ENCODE measurements at places on chromosomes 1 and 21.

GRCh38 chr1:36642802-36643201, 160.1 kb upstream of the CSF3R start:
- no peak for DNase-seq

DNA sequence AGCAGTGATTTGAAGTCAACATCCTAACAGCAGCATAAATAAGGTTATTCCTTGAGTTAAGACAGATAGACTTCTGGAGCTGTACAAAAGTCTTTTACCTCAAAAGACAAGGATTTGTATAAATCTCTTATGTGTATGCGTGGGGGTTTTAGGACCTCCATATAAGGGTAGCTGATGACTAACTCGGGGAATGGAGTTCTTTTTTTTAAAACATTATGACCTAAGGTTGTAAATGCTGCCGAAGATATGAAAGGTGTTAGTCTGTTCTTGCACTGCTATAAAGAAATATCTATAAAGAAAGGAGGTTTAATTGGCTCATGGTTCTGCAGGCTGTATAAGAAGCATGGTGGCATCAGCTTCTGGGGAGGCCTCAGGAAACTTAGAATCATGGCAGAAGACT, 90.4 kb downstream of the EPB41 start:
- no peak for DNase-seq

DNA sequence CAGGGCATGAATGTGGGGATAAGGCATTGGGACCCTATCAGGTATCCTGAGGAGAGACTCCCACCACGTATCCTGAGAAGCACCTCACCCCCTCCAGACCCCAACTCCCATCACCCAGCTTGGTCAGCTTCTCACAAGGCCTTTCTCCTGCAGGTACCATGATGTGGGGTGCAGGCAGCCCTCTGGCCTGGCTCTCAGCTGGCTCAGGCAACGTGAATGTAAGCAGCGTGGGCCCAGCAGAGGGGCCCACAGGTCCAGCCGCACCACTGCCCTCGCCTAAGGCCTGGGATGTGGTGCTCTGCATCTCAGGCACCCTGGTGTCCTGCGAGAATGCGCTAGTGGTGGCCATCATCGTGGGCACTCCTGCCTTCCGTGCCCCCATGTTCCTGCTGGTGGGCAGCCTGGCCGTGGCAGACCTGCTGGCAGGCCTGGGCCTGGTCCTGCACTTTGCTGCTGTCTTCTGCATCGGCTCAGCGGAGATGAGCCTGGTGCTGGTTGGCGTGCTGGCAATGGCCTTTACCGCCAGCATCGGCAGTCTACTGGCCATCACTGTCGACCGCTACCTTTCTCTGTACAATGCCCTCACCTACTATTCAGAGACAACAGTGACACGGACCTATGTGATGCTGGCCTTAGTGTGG, 1.3 kb downstream of the GPR3 start:
- no peak for DNase-seq

- DNase-seq: no peak
Measured at GRCh38 chr1:29050166-29050565, 73.5 kb downstream of the TMEM200B start.

DNA sequence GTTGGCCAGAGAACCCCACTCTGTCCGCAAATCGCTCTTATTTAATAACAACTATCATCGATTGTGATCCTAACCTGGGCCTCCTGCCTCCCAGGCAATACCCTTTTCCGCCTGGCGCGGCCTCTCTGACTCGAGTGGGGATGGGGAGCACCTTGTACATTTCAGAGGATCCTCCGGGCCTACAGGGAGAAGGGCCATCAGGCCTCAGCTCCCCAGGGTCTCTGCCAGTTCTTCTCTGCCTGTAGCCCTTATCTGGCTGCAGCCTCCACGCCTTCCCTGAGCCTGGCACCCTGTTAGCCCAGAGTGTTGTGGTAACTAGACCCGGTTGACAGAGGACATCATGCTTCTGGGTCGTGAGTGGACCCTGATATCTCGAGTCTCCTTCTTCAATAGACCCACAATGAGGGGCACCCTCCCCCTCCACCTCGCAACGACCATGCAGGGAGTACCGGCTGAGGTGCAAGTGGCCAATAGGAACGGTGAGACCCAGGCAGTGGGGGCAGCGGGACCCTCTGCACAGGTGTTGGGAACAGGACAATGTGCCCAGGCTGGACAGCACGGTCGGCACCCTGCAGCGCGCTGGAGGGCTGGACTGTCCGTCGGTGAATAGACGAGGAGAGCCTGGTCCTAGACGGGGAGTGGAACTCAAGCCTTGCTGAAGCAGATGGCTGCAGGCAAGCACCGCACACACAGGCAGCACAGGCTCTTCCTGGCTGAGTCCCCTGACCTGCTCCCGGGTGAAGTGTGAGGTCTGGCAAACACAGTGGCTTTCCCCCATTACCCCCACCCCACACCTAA, 7.1 kb upstream of the CRYBG2 start:
- DNase-seq: no peak

DNA sequence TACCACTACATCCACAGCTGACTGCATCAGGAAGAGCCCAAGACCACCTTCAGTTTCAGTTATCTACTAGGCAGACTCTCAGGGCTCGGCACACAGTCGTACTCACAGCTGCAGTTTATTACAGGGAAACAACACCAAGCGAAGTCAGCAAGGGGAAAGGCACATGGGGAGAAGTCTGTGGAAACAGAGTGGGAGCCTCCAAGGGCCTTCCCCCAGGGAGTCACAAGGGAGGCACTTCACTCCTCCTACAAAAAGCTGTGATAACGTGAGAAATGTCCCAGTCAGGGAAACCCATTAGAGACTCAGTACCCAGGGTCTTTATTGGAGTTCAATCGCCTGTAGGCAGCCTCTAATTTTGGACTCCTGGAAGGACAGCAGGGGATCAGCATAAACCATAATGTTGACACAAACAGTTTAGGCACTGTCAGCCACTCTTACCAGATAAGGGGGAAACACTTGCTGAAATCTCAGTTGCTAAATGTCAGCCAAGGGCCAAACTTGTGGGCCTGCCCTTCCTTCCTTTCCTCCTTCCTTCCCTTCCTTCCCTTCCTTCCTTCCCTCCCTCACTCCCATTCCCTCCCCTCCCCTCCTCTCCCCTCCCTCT, 444.0 kb downstream of the SMYD3 start:
- DNase-seq: no peak

DNA sequence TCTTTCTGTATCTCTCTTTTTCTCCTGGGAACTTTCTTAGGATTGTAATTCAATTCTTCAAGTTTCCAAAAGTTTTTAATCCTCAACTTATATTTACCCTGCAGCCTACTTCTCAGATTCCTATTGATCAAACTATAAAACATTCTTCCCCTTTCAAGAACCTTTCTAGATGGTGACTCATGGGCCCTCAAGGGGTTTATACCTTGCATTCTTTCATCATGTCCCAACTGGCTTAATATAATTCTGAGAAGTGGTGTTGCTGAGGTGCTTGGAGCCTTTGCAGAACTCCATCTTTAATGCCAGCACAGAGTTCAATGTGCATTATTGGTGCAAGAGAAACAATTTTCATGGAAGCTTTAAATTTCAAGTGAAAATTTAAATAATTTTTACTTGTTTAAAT, 273.4 kb downstream of the VAV3 start:
- no peak for DNase-seq

DNA sequence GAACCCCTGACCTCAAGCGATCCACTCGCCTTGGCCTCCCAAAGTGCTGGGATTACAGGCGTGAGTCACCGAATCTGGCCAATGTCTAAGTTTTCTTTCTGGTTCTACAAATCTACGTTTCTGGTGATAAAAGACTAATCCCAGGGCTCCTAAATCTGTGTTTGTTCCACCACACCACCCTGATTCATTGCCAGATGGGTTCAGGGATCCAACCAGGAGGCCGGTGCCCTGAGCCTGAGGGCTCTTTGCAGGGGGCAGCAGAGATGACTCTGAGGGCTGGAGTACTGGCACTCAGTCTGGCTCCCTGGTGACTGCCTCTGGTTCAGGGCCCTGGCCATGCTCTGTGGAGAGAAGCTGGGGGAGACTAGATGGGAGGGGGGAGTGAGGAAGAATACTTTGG, 10.5 kb upstream of the OPRD1 start:
- DNase-seq: no peak

DNA sequence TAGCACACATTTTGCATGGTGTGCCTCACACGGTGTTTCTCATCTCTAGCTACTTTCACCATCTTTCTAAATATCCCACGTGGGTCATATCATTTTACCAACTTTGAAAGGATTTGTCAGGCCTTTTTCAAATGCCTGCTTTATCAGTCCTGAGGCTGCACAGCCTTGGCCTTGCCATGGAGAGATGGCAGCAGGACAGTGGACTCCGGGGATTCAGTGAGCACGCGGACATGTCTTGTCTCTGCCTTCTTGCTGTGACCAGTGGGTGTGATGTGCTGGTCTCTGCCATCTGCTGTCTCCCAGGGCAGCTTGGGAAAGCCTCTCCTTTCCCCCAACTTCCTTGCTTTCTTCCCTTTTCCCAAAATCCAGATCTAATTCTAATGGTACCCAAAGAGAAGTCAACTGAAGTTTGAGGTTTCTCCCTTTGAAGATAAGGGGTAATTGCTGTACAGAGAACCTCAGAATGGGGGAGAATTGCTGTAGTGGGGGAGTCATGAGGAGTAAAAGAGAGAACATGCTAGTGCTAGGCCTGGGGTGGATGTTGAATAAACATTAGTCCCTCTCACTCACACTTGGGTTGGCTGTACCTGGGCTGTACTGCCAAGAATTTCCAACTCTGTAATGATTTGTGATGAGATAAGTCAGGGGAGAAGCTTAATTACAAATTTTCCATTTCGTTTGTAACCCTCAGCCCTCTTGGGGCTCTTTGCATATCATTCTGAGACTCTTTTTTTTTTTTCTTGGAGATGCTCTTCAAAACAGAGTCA, 99.5 kb downstream of the GALNT2 start:
- DNase-seq: no peak

DNA sequence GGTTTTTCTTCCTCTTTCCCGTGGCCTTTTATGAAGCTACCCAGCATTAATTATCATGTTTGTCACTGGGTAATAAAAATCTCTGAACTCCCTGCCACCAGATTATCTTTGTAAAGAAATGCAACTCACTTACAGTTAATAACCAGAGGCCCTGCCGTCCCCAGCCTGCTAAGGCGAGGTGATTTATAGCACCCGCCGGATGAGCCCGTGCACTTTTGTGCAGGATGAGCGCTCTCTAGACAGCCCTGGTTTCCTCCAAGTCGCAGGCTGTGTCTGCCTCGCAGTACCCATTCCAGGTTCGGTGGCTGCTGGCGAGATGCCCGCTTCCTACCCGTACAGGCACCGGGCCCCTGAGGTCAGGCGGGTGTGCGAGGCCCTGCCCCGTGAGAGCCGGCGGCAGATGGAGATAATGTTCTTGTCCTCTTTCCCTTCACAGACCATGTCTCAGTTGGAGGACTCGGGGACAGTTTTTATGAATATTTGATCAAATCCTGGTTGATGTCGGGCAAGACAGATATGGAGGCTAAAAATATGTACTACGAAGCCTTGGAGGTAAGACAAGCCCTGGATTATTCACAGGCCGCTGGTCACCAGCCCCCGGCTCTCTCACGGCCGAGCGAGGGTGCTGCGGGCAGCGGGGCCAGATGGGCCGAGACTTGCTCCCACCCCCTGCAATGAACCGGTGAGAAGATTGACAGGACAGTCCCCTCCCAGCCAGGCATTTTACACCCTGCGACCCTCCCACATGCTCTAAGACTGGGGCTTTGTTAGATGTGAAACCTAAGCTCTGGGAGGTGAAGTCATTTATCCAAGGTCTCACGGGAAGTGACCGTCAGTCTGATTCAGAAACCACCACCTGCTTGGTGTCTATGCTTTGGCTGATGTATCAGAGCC, 28.5 kb upstream of the SELENON start:
- DNase-seq: no peak

GRCh38 chr1:16979475-16980327, 719 bp downstream of the MFAP2 start:
- DNase-seq: no peak

GRCh38 chr1:217275655-217276398, 355.1 kb downstream of the GPATCH2 start:
- no peak for DNase-seq

DNA sequence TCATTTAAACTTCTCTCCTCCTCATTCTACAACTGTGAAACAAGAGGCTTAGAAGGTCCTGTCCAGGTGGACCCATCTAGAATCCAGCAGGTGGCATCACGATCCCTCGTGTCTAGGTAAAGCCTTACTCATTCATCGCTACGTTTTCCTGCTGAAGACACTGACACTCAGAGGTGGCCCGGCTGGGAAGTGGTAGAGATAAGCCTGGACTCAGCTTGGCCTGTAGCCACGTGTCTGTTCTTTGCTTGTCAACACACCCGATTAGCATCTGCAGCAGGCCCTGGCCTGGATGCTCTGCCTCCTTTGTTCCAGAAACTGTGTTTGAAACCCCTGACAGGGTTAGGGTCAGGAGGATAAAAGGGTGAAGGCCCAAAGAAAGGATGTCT, 43.4 kb downstream of the PARP1 start:
- DNase-seq: no peak

- DNase-seq: peak; percentile 38
Measured at GRCh38 chr21:45542242-45542666, at the start of gene SLC19A1. SLC19A1 (minus strand) TSS chr21:45542440; CDS start chr21:45537959, 4,481 bp downstream.

DNA sequence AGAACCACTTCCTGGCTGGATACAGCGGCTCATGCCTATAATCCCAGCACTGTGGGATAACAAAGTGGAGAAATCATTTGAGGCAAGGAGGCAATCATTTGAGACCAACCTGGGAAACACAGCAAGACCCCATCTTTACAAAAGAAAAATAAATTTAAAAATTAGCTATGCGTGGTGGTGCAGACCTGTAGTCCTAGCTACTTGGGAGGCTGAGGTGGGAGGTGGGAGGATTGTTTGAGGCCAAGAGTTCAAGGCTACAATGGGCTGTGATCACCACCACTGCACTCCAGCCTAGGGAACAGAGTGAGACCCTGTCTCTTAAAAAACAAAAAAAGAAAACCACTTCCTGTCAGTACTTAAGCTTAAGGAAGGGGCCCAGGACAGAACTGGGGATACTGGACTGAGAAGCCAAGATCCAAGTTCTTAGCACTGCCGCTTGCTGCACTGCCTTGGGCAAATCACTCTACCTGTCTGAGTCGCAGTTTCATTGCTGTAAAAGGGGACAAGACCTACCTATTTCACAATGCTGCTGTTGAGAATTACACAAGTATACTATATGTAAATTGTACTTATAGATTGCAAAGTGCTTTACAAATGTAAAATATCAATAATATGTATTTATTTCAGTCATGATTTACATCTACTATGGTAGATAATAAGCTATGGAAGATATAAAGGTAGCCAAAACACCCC, 154.9 kb downstream of the RERE start:
- DNase-seq: no peak

GRCh38 chr1:228935855-228936727, 200.8 kb downstream of the RHOU start:
- DNase-seq: no peak

GRCh38 chr1:16183765-16184556, 28.1 kb upstream of the EPHA2 start:
- DNase-seq: no peak

DNA sequence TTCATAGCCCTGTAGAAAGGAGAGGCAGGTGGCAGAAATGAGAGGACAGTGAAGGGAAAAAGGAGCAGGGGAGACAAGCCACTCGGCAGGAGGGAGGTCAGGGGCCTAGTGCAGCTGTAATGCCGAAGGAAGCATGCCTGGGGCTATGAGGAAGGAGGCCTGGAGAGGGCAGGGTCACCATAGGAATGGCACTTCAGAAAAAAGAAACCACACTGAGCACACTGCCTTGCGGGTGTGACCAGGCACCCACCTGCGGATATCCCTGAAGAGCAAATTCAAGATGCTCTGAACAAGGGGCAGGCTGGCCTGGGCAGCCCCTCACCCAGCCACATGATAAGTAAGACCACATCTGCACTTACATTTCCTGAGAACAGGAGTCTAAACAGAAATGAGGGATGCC, 104.7 kb downstream of the JAK1 start:
- no peak for DNase-seq
